ENCODE measurements at places on chromosomes 3 and 15.

DNA sequence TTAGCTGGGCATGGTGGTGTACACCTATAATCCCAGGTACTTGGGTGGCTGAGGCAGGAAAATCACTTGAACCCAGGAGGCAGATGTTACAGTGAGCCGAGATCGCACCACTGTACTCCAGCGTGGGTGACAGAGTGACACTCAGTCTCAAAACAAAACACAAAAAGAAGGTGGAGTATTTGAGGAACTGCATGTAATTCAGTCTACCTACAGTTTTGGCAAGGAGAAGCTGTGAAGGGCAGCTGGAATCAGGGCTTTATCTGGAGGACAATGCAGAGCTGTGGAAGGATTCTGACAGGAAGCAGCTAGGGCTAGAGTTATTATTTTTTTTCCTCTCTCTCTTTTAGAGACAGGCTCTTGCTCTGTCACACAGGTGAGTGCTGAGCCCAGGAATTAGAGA is 6.8 kb downstream of the H1-8 start:
- DNase-seq: no peak

- DNase-seq: no peak
Measured at GRCh38 chr15:81195339-81195864, 1.3 kb upstream of the IL16 start.

DNA sequence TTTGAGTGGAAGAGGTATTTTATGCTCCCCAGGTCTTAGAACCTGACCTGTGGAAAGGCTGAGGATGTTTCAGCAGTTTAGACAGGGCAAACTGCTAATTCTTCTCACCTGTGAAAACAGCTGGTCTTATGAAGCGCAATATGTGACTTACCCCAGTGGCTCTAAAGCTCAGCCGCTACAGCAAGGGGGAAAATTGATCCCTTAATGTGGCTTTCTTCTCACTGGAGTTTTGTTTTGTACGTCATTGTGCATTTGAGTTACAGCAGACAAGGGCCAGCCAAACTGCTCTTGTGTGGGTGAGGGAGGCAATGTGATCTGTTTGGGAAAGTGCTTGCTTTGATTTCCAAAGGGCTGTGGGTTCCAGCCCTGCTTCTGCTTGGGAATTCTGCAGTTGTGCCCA is 293.4 kb upstream of the LRRFIP2 start:
- DNase-seq: no peak

- no peak for DNase-seq
Measured at GRCh38 chr3:19960696-19961095, 13.8 kb downstream of the RAB5A start.
